ENCODE measurements at places on chromosomes 3 and 15.

GRCh38 chr15:38652998-38653397 lies 88.4 kb upstream of the RASGRP1 start:
- peak; percentile 74 for DNase-seq

GRCh38 chr15:24919446-24919845 lies 35.3 kb upstream of the SNRPN start:
- DNase-seq = no peak

- no peak for DNase-seq
Measured at GRCh38 chr15:100430411-100430810, 88.6 kb upstream of the ADAMTS17 start.

GRCh38 chr3:47910777-47911440 lies 105.3 kb downstream of the MAP4 start:
- DNase-seq = no peak

DNA sequence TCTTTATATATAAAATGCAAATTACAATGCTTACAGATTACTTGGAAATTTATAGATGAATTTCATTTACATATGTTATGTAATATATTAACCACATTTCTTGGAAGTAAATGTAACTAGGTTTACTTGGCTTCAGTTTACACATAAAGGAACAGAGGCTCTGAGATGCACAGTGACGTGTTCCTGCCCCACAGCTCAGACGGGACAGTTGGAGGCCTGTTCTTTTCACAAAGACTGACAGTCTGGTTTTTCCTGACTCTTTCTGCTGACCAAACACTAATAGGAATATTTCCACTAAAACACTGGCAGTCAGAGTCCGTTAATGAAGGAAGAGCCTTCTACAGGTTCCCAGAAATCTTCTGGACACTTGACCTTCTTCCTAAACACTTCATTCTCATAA lies 336.1 kb downstream of the MFSD1 start:
- DNase-seq = no peak

DNA sequence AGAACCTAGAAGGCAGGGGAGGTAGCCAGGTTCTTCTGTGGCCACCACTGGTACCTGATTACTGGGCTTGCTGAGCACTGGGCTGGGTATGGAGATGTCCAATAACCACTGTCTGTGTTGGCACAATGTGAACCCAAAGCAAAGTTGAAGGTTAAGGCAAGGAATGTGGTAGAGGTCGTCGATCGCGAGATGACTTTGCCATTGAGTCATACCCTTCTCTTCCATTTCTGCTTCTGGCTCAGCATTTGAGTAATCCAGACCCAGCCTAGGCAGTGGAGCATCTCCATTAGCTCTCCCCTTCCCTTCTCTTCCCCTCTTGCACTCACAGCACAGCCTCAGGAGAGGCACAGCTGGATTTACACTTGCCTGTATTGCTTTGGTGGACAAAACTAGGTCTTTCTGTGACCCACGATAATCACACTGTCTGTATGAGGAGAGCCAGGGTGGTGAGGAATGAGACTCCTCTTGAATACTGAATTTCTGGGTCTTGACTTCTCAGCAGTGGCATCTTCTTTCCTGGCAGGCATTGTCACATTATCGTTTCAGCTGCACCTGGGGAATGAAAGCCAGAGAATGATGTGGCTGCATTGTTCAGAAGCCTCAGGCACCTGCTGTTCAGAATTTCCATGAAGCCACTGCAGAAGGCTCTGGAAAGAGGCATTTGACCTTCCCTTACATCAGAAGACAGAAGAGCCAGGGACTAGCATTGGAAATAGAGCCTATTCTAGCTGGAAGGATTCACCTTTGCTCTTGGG lies 272.6 kb downstream of the PDCD6IP start:
- DNase-seq = peak; percentile 5

GRCh38 chr3:156445117-156446090 lies 109.5 kb downstream of the SSR3 start:
- DNase-seq = no peak

GRCh38 chr15:50876260-50876988 lies 32.1 kb upstream of the AP4E1 start:
- no peak for DNase-seq

DNA sequence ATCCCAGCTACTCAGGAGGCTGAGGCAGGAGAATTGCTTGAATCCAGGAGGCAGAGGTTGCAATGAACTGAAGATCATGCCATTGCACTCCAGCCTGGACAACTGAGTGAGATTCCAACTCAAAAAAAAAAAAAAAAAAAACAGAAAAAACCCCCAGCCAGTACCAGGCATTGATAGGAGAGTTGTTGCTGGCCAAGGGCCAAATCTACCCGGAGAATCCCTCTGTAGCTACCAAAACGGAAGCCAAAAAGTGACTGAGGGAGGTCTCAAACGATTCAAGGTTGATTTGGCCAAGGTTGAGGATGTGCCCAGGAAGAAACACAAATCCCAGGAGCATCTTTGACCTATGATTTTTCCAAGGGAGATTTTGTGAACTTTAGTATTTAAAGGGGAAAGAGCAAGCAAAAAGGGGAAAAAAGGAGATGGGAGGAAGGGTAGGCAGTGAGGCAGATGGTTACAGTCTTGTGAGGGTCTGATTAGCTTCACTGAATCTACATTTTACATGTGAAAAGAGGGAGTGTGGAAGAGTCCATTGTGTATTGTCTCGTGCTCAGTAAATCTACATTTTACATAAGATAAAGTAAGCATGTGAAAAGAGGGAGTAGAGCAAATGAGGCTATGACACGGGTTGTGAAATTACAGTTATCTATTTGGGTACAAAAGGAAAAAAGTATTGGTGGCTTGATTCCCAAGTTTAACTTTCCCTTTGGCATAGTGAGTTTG lies 32.8 kb downstream of the SETMAR start:
- no peak for DNase-seq

GRCh38 chr3:52834871-52835501 lies at the start of gene MUSTN1:
TSS of gene MUSTN1 (minus strand) at chr3:52835019. CDS start at chr3:52834948, 71 bp downstream.
- DNase-seq = no peak

- no peak for DNase-seq
Measured at GRCh38 chr3:8561370-8561769, 59.7 kb downstream of the LMCD1 start.

GRCh38 chr3:55549177-55549576 lies 62.1 kb upstream of the WNT5A start:
- DNase-seq = no peak

GRCh38 chr3:175585898-175586297 lies 726.8 kb downstream of the NAALADL2 start:
- DNase-seq = no peak

GRCh38 chr3:194739498-194740284 lies 54.0 kb downstream of the FAM43A start:
- no peak for DNase-seq

All from activated T-cell treated with anti-CD3 and anti-CD28 coated beads, Interleukin-2, amount 50 U/mL, for 72 hours (primary cell).